ENCODE measurements at places on chromosomes 2 and 18.

- no peak for DNase-seq
Observed at GRCh38 chr2:31660812-31661335, 80.1 kb upstream of the SRD5A2 start.

DNA sequence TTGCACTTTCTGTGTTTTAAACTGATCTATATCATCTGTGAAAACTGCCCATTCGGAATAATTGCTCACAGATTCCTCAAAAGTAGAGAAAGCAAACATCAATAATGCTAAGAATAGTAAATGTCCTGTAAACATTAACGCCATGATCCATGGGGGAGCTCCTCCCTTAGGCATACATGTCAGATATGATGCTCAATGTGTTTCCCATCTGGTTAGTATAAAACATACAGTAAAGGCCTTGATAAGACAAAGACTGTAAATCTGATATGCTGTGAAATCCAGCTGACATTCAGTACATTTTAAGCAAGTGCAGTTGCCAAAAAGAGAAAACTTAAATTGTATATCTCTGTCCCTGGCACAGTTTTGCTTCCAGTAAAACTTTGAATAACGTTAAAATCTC is 2.1 kb downstream of the DSEL start:
- peak; percentile 53 for DNase-seq

DNA sequence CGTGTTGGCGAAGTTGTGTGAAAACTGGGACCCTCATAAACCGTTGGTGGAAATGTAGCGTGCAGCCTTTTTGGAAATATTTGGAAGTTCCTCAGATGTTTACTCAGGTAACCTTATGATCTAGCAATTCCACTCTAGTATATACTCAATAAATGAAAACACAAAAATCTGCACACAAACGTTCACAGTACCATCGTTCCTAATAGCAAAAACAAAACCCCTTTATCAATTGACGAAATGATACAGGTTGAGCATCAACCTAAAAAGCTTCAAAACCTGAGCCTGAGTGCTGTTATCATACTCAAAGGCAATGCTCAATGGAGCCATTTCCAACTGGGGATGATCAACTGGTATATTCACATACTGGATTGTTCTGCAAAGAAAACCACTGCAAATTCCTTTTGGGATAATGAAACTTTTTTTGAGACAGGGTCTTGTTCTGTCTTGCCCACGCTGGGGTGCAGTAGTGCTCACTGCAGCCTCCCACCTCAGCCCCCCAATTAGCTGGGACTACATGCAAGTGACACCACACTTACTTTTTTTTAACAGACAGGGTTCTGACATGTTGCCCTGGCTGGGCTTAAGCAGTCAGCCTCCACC is 777 bp upstream of the C18orf32 start:
- no peak for DNase-seq

DNA sequence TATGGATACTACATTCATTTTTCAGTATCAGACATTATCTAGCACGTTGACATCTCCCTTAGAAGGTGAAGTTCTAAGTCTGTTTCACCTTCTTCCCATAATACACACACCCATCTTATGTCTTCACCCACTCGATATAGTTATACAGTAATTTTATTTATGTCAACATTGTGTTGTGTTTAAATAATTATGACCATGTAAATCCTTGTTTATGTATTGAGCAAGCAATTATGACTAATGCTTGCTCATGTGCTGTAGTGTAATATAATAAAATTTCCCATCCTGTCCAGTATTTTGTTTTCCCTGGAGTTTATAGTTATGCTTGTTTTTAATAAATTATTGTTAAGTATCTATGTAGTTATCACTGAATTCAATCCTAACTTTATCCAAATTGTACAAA is 163.2 kb downstream of the MTX2 start:
- no peak for DNase-seq

- DNase-seq, result no peak
Observed at GRCh38 chr2:9681427-9681817, 50.6 kb upstream of the YWHAQ start.

- DNase-seq, result no peak
Observed at GRCh38 chr2:25618676-25619075, 54.7 kb downstream of the DTNB start.

GRCh38 chr2:165634855-165635254 is 159.2 kb downstream of the GALNT3 start:
- peak; percentile 84 for DNase-seq

DNA sequence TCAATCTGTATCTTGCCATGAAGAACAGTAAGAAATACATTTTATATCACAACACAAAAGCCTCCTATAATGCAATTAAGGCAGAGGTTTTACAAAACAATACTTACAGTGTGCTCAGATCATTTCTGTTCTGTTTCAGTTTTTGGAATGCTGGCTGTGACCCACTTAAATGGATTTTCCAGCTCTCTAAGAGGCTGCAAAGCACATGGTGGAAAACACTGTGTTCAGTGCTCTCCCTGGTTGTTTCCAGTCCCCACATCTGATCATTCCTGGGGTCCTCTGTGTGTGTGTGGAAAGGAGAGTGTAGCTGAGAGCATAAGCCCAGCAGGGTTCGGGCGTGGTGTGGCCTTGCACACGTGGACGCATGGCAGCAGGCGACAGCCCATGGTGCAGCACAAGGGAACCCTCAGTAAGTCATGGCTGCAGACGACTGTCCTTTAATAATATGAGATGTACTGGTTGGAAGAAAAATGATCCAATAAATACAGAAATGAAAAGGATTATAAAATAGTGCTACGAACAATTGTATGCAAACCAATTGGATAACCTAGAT is 95.6 kb downstream of the FAM210A start:
- DNase-seq, result peak; percentile 34

- no peak for DNase-seq
Observed at GRCh38 chr2:189066037-189066436, 91.9 kb downstream of the COL3A1 start.

DNA sequence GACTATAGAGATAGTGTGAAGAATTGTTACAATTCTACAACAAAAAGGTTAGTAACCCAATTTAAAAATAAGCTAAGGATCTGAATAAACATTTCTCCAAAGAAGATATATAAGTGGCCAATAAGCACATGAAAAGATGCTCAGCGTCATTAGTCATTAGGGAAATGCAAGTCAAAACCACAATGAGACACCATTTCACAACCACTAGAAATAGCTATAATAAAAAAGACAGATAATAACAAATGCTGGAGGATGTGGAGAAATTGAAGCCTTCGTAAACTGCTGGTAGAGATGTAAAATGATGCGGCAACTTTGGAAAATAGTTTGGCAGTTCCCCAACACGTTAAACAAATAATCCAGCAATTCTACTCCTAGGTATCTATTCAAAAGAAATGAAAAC is 366.5 kb upstream of the POU3F3 start:
- DNase-seq, result no peak

- no peak for DNase-seq
Observed at GRCh38 chr2:16454621-16455020, 211.0 kb downstream of the CYRIA start.

DNA sequence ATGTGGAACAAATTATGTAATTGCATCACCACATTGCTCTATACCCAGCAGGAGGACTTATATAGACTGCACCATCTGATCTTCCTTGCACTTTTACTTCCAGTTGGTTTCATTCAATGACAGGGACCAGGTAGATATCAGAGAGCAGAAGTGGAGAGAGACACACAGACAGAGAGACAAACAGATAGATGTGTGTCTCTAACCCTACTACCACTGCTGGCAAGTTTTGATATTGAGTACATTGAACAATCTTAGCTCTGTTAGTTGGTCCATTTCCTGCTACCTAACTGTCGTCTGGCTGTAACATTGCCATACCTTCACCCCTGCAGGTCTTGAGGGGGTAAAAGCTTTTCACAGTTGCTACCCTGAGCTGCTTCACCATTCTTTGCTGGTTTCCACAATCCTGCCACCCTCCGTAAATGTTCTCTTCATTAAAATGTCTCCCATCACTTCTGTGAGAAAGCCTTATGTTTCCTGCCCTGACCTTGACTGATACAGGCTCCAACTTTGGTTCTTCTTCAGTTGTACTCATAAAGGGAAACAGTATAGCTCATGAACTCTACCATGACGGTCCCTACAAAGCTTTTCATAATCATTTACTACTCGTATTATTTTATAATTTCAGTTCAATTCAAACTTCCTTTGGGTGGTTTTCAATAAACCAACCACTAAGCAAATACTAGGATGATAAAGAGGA is 62.3 kb upstream of the ITGA4 start:
- no peak for DNase-seq

GRCh38 chr2:236876642-236877041 is 209.0 kb upstream of the COPS8 start:
- no peak for DNase-seq

- DNase-seq, result peak; percentile 92
Observed at GRCh38 chr2:25664183-25664964, 9.0 kb downstream of the DTNB start.

DNA sequence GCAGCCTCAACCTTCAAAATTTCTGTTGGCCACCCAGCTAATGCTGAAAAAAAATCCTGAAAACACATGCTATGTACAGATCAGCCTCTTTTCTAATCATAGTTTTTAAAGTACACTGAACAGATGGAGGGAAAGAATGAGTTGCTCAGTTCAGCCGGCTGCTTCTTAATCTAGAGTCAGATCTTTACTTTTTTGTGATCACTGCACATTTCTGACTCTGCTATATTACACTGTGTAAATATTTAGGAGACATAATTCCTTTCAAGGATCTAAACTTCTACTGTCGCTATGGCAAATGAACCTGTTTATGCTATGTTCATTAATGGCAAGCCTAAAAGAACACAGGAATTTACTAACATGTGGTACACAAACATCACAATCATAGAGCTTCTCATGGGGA is 114.2 kb downstream of the SRBD1 start:
- no peak for DNase-seq

DNA sequence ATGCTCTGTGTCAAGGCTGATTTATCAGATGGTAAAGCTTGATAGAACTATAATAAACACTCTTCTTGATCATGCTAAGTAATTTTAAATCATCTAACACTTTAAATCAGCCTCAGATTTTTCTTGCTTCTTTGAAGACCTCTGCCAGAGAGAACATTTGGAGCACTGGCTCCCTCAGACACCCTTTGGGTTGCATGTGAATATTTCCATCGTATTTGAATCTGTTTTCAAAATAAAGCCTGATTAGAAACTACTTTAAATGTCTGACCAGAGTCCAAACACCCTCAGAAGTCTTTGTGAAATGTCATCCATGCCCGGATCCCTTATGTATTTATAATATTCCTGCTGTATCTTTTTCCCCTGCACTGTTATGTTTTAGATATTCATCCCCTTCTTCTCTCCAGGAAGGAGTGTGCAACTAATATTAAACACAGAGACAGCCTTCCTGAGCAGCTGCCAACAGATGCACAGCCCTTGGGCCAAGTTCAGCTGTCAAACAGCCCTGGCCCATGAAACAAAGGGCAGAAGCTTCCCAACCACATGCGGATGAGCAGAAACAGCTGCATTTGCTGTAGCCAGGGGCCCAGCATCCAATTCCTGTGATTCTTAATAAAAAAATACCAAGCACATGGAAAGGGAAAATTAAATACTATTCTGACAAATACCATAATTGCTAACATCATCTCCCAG is 46.5 kb downstream of the DPP10 start:
- no peak for DNase-seq

DNA sequence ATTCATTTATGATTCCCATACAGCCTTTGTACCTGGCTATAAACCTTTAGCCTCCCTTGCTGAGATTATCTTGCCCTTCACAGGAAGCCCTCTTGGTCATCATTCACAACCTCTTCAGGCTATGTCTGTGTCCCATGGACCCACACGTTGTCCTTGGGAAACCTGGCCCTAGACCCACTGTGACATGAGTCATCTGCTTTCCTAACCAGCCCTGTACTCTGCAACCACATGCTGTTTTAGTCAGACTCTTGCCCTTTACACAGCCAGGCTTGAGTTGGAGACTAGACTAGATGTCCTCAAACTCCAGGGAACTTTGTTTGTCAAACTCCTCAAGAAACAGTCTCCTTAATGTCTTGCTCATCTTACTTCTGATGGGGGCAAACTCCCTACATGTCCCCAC is 229.3 kb upstream of the ZSWIM2 start:
- DNase-seq, result no peak

DNA sequence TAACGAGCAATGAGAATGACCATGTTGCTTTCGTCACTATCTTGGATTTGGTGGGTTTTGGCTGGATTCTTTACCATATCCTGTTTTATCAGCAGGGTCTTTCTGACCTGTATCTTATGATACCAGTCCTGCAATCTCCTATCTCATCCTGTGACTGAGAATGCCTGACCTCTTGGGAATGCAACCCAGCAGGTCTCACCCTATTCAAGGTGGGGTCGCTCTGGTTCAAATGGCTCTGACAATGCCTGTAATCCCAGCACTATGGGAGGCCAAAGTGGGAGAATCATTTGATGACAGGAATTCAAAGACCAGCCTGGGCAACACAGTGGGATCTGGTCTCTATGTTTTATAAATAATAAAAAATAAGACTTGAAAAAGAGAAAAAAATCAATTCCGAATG is 173.5 kb downstream of the ACTR3 start:
- DNase-seq, result no peak

DNA sequence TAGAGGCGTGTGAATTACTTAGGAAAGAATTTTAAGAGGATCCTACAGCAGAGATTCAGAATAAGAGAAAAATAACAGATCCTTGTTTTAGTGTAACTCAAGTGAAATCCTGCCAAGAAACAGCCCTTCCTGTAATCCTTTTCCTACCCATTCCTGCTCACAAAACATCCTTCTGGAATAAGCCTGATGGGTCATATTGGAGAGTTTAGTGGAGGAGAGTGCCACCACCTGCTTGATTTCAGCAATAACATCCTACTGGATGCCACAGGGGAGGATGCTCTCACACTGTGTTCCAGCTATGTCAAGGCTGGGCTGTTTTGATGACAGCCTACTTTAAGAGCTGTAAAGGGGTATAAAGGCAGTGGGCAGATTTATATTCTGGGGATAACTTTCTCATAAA is 54.8 kb upstream of the CCDC178 start:
- DNase-seq, result peak; percentile 69

DNA sequence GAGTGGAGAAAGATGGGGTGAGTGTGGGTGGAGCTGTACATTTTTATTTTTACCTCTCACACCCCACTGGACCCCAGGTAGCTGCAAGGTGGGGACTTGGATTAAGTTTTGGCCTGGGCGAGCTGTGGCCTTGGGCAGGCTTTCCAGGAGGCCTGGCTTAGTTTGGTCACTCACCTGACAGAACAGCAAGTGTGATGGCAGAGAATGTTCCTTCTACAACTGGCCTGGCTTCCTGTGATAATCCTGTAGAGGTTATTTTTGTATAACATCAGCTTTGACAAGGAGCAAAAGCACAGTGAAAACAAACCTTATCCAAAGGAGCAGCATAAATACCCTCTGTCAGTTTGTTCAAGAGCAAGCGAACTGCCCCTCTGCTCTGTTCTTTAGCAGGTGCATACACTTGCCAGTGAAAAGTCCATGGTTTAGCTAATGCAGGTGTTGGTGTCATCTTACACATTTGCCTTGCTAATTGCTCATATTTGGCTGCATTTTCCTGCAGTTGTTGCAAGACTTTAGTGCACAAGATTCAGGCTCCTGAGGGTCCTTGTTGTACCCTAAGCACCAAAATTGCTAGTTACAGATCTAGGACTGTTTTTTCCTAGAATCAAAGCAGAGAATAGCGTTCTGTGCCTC is 6.3 kb downstream of the THNSL2 start:
- no peak for DNase-seq

All from pons (tissue), 1 donor.